Astrocyte (in vitro differentiated cells and primary cell): ENCODE measurements at places on chromosomes 4 and X. TPM values are rescaled to one million over a fixed set of nuclear protein-coding genes. Genes with fewer than 3 reads are reported as not detected.

DNA sequence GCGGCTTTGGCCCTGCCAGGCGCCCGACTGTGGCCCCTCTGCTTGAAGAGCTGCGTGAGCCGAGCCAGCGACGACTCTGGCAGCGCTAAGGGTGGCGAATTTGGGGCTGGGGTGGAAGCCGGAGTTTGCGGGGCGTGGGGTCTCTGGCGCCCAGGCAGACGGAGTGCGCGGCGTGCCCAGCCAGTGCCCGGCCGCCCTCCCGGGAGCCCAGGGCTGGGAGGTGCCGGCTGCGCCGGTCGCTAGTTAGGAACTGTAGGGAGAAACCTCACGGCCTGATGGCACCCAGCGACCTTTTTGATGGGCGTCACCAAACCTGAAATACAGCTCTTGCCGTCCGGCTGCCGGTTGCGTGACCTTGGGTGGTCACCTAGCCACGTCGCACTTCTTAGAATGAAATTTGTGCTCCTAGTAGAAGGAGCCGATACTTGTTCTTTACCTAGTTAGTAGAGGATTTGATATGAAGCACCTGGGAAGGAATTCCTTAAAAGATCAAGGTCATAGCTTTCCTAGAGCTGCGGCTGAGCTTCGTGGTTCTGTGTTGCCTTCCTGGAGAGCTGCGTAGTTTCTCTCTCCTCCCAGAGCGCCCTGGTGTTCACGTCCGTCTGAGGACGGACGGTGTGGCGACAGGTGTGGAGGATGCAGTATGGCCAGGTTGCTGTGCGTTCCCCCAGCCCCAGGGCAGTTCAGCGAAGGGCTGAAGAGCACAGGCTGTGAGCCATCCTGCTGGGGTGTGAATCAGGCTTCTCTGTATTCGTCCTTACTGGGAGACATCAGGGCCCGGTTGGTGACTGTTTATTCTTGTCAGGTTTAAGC is 680 bp downstream of the MAEA start:
- no peak for DNase-seq

The FAM184B gene
- 0.46 and 0.54 TPM in 2 replicates for total RNA-seq

The MTTP gene
- 0.29 and 0.41 TPM in 2 replicates for total RNA-seq

DNA sequence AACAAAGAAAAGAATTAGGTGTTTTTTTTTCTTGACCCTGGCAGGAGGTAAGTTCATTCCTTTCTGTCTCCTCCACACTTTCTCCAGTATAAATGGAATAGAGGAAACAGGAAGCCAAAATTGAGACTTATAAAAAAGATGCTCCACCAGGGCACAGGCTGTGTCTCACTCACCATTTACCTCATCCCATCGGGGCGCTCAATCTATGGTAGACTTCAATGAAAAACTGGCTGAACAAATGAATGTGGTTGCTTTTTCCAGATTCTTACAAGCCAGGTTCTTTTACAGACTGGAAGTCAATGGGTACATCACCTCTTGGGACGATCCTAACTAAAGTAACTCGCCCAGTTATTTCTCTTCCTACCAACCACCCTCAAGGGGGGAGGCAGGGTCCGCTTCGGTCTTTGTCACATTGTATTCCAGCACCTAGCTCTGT is 685 bp downstream of the COMMD8 start:
- DNase-seq, result no peak

GRCh38 chrX:22073928-22074327 is 41.8 kb downstream of the PHEX start:
- no peak for DNase-seq

The PAGE5 gene
- total RNA-seq, result not detected in 2 replicates

- DNase-seq, result no peak
These were observed 4.0 kb downstream of the ING2 start for GRCh38 chr4:183508697-183509335.
